ENCODE measurements at places on chromosomes 2 and 18.

DNA sequence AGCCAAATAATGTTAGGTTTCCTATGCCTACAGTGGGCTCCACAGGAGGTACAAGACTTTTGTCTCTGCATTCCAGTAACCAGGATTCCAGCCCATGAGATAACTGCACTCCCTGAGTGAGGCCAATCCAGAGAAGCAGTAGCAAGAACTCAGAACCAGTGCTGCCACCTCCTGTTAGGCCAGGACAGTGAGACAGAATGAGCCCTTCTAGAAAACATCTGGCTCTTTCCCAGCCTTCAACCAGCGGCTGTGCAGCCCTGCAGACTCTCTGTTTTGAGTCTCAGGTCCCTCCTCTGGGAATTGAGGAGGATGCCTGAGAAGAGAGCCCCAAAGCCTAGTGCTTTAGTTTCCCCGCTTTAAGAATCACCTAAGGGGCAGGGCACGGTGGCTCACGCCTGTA, 44.2 kb downstream of the ARID5A start:
- DNase-seq: no peak

DNA sequence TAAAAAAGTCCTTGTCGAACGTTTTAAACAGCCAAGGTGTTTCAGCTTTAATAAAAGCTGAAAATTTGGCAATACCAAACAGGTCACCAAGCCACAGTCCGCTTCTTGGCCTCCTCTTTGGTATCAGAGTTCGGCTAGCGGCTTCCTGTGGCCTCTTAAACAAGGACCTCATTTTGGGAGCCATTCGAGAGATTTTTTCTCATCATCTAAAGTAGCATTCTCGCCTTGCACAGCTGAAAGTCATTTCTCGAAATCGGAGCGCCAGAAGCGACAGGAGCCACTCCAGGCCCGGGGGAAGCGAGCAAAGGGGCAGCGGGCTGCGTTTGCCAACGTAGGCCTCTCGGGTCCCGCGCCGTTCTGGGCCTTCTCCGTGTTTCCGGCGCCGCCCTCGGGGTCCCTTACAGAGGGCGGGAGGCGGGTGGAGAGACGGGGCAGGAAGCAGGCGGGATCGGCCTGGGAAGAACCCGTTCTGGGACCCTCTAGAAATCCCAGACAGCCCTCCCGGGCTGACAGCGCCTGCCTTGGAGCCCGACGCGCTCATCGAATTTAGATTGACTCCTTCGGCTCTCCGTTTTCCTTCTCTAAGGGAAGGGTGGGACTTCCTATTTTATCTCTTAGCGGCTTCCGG, 522 bp upstream of the ZNF407 start:
- DNase-seq: peak; percentile 52

DNA sequence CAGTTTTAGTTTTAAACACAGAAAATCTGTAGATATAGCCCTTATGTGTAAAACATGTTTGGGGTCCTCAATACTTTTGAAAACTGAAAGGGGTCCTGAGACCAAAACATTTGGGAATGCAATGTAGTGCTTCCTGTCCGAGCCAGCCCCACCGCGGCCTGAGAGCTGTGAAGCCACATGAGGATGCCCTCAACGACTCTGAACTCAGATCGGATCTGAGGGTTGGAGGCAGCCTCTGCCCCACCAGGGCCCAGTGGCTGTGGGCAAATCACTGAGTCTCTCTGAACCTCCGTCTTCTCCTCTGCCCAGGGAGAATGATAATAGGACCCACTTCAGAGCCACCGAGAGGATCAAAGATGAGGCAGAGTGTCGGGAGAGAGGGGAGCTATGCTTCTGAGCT, 33.4 kb upstream of the HPCAL1 start:
- DNase-seq: no peak

- peak; percentile 73 for DNase-seq
These were observed 76.4 kb downstream of the AP1S3 start for GRCh38 chr2:223760838-223761502.

DNA sequence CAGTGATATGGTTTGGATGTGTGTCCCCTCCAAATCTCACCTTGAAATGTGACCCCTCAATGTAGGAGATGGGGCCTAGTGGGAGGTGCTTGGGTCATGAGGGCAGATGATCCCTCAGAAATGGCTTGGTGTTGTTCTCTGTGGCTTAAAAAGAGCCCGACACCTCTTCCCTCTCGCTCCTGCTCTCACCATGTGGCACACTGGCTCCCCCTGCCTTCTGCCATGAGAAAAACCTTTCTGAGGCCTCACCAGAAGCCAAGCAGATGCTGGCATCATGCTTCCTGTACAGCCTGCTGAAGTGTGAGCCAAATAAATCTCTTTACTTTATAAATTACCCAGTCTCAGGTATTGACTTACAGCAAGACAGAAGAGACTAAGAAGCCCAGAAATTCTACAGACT, 357.1 kb downstream of the NRXN1 start:
- no peak for DNase-seq

DNA sequence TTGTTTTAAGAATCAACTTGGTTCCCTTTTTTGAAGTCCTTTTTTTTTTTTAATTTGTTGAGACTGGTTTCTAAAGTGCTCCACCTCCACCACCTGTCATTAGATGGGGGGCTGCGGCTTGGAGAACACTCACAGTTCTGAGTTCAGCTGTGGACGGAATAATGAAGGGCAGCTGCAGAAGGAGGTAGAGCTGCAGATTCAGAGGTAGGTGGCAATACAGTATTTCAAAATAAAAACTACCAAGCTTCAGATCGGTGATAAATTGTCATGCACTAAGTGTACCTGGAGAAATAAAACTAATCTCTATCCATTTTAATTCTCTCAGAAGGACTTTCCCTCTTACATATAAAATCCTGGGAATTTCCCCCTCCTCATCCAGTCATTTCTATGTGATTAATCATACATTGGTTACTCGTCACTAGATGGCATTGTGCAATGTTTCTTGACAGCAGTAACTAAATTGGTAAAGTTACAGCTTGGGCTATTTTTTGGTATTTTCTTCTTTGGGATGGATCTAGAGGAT, 81.1 kb upstream of the SLC39A10 start:
- peak; percentile 52 for DNase-seq

DNA sequence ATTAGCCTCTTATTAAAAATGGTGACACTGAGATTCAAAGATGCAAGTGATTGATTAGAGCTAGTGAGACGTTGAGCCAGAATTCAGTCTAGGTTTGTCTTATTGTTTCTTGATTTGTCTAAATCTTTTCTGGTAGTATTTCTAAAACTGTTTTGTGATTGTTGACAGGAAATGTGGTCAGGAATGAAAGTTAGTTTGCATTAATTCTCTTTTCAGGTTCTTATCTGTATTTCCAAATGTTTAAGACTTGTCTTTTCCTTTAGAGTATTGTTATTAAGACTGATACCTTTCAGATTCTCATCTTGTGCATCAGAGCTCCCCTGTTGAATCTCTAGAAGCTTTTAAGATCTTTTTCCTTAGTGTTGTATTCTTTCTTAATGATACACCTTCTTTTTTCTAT, 89.3 kb downstream of the MBD5 start:
- DNase-seq: no peak

GRCh38 chr2:138298120-138298814, 203.3 kb upstream of the SPOPL start:
- no peak for DNase-seq

- DNase-seq: no peak
These were observed 93.4 kb downstream of the PTGR3 start for GRCh38 chr18:75115514-75115913.

DNA sequence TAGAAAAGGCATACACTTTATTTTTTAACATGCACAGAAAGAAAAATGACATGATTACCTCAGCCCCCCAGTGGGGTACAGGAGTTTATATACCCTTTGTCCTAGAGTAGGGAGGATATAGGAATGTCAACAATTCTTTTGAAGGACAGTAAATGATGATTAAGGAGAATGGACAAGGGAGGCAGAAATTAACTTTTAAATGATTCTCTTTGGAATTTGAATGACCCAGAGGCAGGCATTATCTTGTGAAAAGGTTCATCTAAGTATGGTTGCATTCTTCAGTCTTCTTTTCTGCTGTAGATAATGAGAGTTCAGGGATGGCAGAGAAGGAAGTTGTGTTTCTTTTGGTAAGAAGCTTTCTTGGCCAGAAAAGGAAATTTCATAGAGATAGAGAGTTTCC, 971.3 kb downstream of the CNTNAP5 start:
- no peak for DNase-seq

DNA sequence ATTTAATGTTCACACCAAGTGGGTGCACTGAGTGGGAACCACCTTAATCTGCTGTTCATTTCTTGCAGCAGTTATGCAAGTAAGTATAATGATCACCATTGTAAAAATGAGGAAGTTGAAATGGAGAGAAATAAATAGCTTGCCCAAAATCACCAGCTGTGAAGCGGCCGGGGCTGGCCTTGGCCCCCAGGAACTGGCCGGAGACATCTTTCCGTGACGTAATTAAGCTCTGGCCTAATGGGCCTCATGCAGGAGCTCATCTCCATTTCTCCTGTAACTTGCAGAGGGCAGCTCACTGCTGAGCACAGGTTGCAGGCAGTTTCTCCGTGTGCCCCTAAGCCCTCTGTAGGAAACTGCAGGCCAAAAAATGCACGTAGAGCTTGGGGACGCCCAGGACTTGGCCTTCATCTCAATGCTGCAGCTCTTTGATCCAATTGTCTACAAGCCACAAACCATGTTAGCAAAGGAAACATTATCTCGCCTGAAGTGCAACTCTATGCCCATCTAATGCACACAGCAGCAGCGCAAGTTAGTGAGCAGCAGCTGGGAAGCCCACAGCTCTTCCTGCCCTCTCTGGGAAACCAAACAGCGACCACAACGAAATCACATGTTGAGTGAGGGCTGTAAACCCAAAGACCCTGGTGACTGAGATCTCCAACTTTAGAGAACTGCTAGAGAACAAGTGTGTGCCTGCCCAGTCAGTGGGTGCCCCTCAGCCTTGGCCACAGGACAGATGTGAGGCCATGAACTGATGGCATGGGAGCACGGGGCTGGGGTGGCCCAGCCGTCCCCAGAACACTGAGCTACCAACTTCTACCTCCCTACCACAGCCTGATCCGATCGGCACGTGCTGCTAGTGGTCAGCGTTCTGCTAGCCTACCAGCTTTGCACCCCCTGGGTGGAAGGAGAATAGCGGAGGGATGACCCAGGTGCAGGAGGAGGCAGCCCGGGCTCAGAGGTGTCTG, 28.8 kb downstream of the APCDD1 start:
- no peak for DNase-seq

DNA sequence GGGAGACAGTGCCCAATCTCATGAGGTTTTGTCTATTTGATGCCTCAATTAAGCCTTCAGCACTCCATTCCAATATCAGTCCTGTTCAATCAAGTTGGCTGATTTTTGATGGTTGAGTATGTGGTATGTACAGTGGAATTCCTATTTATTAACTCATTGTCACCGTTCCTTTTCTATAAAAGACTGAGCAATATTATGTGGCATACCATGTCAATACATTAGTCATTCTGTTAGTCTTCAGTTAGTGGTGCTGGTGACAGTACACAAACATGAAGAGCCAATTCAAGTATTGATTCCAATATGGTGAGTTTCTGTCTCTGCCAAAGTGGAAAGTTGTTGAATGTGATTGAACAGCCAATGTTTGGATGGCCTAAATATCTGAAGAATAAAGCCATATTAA, 1343.9 kb downstream of the SUCLG1 start:
- DNase-seq: no peak
